ENCODE measurements at places on chromosomes 3 and 15.

DNA sequence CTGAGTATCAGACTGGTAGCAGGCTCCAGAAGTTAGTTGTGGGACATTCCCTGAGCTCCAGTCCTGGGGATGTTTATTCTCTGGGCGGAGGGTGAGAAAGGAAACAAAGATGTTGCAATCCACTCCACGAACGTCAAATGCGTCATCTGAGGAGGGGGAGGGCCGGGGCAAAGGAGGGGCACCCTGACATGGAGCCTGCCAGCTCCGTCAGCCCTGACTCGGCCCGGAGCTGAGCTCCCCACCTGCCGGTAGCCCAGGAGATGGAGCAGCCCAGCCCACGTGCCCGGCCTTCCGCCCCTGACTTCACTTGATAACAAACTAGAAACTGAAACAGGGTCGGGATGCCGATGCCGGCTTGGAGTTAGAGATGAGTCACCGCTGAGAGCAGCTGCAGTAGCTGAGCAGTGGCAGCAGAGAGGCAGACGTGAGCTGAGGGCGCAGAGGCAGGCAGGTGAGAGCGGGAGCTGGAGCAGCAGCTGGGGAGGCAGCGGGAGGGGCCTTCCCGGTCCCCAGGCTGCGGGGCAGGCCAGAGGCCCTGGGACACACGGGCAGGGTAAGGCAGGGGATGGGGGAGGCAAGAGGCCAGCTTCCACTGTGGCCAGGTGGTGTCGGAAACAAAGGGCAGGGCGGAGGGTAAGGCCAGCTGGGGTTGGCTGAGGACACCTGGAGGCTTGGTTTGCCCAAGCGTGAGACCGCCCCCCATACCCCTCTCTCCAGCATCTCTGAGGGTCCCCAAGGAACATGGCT is at the start of gene ISG20:
Gene ISG20 (plus strand): TSS at position 391 of the 747 bp plus-strand sequence. CDS start 351 bp downstream, at position 742.
- DNase-seq, result peak; percentile 98

DNA sequence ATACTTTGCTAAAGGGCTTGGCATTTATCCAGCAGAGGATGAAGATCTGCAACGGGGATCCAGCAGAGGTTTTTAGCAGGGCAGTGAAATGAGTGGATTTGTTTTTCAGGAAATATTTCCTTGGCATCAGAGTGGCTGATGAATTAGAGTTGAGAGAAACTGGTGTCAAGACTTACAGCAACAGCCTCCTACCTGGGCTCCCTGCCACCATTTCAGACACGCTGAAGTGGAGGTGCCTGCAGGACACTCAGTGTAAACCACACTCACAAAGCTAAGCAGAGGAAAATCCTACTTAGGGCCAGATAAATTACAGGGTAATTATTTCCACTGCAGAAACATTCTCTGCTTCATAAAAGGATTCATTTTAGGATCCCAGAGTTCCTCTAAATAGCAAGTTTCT is 519.7 kb downstream of the FGF12 start:
- no peak for DNase-seq

DNA sequence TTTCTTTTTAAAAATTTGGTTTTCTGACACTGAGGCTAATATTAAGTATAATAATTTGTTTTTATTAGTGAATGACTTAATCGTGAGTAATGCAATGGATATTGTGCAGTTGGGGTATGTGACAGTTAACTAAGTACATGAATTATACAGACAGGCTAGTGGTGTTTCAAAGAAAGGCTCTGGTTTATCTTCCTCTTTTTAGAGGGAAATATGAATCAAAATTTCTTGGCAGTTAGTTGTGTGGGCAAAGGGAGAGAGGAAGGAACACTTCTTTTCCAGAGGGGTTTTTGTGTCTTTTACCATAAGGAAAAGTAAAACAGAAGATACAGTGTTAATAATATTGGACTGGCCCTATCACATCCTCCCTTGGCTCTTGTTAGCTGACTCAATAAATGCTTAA is 2.7 kb downstream of the ZNF654 start:
- DNase-seq, result no peak

- peak; percentile 84 for DNase-seq
These were observed 99.5 kb upstream of the FAM98B start for GRCh38 chr15:38354315-38354929.

DNA sequence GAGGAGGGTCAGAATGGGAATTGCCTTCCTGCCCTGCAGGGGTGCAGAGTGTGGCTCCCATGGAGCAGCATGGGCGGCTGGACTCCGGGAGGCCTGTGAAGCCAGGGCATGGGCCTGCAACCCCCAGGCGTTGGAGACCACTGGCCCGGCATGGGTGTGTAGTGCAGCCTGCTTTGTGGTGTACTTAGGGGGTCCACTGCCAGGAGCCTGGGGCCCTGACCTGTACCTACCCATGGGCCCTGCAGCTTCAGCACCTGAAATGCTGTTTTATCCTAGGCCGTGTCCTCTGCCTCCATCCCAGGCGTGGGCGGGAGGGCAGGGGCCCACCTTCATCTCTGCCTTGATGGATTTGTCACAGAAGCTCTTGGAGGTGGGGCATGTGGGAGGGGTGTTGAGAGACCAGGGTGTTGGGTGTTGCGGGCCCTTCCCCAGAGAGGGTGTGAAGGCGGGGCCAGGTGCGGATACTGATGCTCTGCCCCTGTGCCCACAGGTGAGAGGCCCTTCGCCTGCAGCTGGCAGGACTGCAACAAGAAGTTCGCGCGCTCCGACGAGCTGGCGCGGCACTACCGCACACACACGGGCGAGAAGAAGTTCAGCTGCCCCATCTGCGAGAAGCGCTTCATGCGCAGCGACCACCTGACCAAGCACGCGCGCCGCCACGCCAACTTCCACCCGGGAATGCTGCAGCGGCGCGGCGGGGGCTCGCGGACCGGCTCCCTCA is 45.0 kb downstream of the KLF13 start:
- no peak for DNase-seq
